ENCODE measurements at places on chromosomes 16 and 17.

DNA sequence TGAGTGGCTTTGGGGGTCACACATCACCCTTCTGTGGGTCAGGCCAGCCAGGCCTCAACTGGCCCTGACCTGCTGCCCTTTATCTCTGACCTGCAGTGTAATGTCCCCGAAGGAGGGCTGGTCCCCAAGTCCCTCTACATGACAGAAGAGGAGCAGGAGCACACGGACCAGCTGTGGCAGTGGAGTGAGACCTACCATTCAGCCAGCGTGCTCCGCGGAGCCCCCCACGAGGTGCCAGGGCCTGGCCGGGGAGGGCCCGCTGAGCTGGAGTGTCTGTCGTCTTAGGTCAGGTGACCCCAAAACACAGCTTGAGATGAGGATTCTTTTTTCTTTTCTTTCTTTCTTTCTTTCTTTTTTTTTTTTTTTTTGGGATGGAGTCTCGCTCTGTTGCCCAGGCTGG is 26.5 kb downstream of the NAGPA start:
- no peak for DNase-seq

GRCh38 chr16:23172994-23173393 is 9.6 kb upstream of the SCNN1G start:
- no peak for DNase-seq

- no peak for DNase-seq
These were observed 12.5 kb downstream of the CDH13 start for GRCh38 chr16:82639263-82639662.

DNA sequence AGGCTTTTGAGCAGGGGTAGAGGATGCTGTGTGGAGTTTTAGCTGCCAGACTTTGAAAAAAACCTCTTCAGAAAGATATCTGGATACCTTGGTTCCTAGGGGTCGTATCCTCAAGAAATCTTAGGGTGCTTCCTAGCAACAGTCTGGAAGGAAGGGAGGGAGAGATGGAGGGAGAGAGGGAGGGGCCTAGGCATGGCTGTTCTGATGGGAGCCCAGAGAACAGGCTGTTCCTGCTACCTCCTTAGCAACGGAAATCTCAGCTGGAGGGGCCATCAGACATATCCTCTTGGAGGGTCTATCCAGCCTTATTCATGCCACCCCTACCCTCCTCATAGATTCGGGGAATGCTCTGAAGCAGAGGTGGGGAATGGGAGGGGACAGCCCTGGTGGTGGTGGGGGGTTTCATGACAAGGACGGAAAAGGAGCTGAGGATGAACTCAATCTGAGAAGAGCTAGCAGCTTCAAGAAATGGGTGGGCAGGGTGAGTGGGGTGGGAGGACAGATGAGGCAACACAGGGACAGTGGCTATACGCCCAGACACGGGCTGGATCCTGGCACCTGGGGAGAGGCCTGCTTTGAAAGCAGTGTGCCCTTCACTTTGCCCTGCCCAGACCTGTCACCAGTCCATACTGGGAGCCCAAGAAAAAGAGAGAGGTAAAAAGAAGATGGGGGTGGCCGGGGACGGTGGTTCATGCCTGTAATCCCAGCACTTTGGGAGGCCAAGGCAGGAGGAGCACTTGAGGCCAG is 2.9 kb upstream of the THRA start:
- DNase-seq, result no peak

DNA sequence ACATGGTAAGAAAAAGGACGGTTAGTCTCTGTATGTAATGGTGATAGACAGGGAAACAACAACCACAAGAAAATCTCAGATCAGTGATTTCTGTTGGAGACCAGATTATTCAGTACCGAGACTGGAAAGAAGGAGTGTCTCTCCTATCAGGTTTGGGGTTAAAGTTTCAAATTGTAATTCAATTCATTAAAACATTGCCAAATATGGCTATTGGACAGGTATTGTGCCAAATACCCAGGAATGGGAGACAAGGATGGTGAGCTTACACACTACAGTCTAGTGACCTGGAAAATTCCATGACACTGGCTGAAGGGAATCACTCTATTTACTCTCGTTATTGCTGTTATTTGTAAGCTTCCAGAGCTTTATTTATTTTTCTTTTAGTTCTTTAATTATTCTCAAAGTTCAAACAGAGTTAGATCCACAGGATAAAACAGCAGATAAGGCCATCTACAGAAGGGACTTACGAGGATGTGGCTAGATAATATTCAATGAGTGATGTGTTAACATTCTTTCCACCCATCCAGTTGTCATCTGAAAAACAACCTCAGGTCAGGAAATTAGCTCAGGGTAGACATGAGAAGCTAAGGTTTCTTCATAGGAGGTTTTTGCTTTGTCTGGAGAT is 25.1 kb upstream of the MMD start:
- no peak for DNase-seq

- no peak for DNase-seq
These were observed 9.0 kb upstream of the CD300C start for GRCh38 chr17:74554909-74555308.

- no peak for DNase-seq
These were observed 298.0 kb upstream of the TNRC6C start for GRCh38 chr17:77660524-77660923.

DNA sequence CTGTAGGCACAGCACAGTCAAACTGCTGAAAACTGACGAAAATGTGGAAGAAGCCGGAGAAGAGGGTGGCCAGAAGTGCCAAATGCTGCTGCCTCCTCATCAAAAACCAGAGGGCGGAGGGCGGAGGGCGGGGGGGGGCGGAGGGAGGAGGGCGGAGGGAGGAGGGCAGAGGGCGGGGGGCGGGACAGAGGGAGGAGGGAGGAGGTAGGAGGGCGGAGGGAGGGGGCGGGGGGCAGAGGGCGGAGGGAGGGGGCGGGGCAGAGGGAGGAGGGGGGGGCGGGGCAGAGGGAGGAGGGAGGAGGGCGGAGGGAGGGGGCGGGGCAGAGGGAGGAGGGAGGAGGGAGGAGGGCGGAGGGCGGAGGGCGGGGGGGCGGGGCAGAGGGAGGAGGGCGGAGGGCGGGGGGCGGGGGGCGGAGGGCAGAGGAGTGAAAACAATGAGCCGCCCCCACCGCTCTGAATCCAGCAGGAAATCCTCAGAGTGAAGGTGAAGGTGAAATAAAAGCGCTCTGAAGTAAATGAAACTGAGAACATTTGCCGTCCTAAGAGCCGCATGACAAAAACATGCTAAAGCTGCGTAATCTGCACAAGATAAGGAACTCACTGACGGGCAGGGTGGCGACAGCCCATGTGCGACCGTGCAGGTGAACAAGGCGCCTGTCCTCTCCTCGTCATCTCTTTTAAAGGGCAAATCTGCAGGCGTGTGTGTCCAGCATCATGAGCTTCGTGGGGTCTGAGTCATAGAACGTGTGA is 22.6 kb upstream of the CBFA2T3 start:
- DNase-seq, result no peak

GRCh38 chr17:61465550-61466237 is 13.5 kb downstream of the TBX4 start:
- no peak for DNase-seq

DNA sequence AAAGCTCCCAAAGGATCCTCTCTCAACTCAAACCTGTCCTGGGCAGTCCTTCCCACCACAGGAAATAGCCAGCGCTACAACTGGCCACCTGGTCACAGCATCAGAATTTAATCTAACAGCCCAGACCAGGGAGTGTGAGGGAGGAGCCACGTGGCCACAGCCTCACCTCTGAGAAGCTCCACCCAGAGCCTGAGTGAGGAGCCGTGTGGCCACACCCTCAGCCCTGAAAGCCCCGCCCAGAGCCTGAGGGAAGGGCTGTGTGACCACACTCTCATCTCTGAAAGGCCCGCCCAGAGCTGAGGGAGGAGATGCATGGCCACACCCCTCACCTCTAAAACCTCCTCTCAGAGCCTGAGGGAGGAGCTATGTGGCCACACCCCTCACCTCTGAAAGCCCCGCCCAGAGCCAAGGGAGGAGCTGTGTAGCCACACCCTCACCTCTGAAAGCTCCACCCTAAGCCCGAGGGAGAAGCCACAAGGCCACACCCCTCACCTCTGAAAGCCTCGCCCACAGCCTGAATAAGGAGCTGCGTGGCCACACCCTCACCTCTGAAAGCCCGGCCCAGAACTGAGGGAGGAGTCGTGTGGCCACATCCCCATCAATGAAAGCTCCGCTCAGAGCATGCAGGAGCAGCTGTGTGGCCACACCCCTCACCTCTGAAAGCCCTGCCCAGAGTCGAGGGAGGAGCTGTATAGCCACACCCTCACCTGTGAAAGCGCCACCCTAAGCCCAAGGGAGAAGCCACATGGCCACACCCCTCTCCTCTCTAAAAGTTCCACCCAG is 28.6 kb downstream of the SLC38A8 start:
- DNase-seq, result no peak

- DNase-seq, result no peak
These were observed 202.2 kb upstream of the CHMP6 start for GRCh38 chr17:80789356-80789902.

GRCh38 chr16:58027161-58027915 is 1.8 kb downstream of the MMP15 start:
- DNase-seq, result no peak

GRCh38 chr17:62804822-62805221 is 3.3 kb downstream of the MARCHF10 start:
- no peak for DNase-seq

DNA sequence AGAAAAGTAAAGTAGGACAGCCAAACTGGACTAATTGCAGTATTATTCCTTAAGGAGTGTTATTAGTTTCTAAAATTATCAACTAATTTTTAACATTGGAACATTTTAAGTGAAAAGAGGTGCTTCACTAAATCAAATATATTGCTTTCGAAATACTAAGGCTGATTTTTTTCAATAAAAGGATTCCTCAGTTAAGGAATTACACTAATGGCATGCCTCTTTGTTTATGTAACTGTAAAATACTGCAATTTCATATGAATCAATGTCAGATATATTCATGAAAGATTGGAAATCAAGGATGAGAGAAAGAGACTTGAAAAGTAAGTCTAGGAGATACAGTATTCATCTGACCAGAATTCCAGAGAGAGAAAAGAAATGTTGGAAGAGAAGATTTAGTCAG is 129.8 kb downstream of the TANC2 start:
- DNase-seq, result no peak

- DNase-seq, result no peak
These were observed 17.8 kb upstream of the KCNH6 start for GRCh38 chr17:63505341-63505740.

DNA sequence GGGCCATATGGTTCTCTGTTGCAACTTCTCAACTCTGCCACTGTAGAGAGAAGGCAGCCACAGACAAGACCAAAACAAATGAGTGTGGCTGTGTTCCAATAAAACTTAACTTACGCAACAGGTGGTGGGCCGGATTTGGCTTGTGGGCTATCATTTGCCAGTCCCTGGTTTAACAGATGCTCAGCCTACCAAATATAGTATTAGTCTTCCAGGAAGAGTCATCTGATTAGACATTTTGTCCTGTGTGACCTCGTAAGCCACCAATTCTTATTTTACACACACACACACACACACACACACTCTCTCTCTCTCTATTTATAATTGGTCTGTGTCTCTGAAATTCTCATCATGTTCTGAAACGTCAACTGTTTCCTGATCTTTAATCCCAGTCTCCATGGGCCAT is 245.9 kb downstream of the XYLT1 start:
- DNase-seq, result no peak

DNA sequence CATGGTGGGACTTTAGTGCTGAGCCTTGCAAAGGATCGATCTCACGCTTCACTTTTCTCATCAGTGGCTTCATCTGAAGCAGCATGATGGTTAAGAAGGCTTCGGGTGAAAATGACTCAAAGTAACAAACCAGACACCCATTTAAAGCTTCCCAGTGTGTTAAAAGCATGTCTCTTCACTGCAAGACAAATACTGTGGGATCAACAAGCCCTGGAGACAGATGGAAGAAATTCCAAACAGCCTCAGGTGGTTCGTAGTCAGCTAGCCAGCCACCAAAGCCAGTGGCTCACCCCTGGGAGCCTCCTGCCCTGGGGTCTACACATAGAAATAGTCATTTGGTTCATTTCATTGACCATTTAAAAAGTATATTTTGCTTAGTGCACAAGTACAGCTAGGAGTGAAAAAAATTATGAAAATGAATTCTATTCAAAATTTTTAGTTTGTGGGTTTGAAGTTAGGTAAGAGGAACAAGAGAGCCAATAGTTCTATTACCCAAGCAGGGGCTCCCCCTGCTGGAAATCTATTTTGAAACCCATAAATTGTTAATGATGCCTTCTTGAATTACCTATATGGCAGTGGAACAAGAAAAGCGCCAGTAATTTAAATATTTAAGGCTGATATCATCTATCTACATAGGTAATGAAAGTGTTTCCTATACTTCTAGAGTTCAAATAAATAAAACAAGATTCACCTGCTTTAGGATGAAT is 51.6 kb downstream of the PMP22 start:
- DNase-seq, result no peak

DNA sequence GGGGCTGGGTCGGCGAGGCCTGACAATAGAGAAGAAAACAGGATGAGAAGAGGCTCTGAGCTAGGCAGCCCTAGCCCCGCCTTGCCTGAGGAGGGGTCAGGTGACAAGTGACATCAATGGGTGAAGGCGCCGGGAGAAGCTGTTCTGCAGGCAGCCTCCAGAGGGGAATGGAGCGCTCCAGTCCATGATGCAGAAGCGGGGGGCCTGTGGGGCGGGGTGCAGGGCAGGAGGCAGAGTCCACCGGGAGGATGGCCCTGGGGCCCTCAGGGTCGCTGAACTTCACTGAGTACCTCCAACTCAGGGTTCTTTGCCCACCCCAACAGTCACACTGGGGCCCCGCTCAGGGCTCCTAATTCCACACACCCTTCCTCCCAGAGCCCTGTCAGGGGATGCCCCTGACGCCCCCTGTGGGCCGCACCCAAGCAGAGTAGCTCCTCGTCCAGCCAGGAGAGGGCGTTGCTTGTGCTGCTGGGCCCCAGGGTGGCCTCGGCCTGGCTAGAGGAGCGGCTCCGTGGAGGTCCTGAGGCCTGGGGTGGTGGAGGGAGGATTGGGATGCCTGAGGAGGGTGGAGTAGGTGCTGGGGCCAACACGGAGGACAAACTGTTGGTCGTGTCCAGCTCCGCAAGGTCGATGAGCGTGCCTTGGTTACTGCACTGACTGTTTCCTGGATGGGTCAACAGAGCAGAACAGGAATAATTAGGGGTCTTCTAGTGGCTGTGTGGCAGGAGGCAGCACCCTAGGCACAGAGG is 20.8 kb downstream of the GGA3 start:
- DNase-seq, result no peak

Measured in NCI-H2081 treated with DMSO at 0.1 percent for 48 hours (cell line).